ENCODE measurements at places on chromosomes 4 and X. TPM values are rescaled to one million over a fixed set of nuclear protein-coding genes. Genes with fewer than 3 reads are reported as not detected.

STOX2 gene
- total RNA-seq: not detected

- H3K4me3 ChIP-seq: no peak overlapping the region
- no peak overlapping the region for H3K27ac ChIP-seq
- DNase-seq: no peak
- no peaks in the 10 kb centered on the region for H3K4me1 ChIP-seq
- no peaks in the 10 kb centered on the region for H3K27me3 ChIP-seq
Measured at GRCh38 chr4:132071815-132072214, 1077.3 kb upstream of the PCDH10 start.

DNA sequence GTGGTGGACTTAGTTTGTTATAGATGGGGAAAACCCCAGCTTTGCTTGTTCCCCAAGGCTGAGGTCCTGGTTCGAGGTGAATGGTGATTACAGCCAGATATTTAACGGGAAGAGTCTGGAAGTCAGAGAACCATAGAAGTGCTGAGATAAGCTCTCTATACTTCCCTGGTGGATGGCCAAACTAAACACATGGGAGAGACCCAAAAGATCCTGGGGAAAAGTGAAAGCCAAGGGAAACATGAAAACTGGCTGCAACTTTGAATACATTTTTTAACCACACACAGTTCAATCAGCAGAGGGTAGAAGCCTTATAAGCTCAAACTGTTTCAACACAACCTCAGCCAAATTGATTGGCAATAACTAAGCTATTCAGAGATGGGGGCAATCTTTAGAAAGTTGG, 29.3 kb upstream of the SRPX start:
- H3K27me3 ChIP-seq: no peaks in the 10 kb centered on the region
- H3K4me3 ChIP-seq: no peak overlapping the region
- no peak overlapping the region for H3K27ac ChIP-seq
- no peaks in the 10 kb centered on the region for H3K4me1 ChIP-seq

GPC4 gene
- not detected for total RNA-seq

IL3RA gene
- 0.42 TPM for total RNA-seq

- no peaks in the 10 kb centered on the region for H3K4me1 ChIP-seq
- no peak overlapping the region for H3K27ac ChIP-seq
- DNase-seq: no peak
- H3K27me3 ChIP-seq: no peaks in the 10 kb centered on the region
- H3K36me3 ChIP-seq: no peaks in the 10 kb centered on the region
Measured at GRCh38 chrX:37926700-37927099, 79.3 kb upstream of the DYNLT3 start.

- no peak overlapping the region for H3K27ac ChIP-seq
- no peak overlapping the region for H3K4me3 ChIP-seq
- no peaks in the 10 kb centered on the region for H3K4me1 ChIP-seq
- no peak for DNase-seq
- H3K36me3 ChIP-seq: no peaks in the 10 kb centered on the region
- no peaks in the 10 kb centered on the region for H3K27me3 ChIP-seq
Measured at GRCh38 chr4:149055624-149056023, 613.4 kb upstream of the NR3C2 start.

FAM47A gene
- total RNA-seq: not detected

GRCh38 chrX:24231131-24231540, 81.6 kb downstream of the ZFX start:
- no peak overlapping the region for H3K4me3 ChIP-seq
- H3K36me3 ChIP-seq: no peaks in the 10 kb centered on the region
- no peak overlapping the region for H3K27ac ChIP-seq
- H3K4me1 ChIP-seq: no peaks in the 10 kb centered on the region

DNA sequence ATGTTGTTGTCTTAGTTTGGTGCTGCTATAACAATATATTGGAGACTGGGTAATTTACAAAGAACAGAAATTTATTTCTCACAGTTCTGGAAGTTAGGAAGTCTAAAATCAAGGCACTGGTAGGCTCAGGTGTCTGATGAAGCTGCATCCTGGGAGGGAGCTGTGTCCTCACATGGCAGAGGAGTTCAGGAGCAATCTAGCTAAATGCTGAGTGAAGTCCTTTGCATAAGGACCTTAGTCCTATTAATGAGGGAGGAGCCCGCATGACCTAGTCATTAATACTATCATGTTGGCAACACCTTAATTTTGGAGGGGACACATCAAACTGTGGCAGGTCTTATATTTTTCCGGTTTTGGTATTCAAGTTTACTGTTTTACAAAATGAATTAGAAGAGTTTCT, 36.0 kb upstream of the NSUN7 start:
- no peak overlapping the region for H3K27ac ChIP-seq
- H3K4me3 ChIP-seq: no peak overlapping the region
- DNase-seq: no peak
- H3K4me1 ChIP-seq: no peaks in the 10 kb centered on the region

GRCh38 chr4:4663028-4663427, 121.2 kb upstream of the STX18 start:
- DNase-seq: no peak
- H3K4me1 ChIP-seq: no peaks in the 10 kb centered on the region
- H3K36me3 ChIP-seq: no peaks in the 10 kb centered on the region
- no peak overlapping the region for H3K4me3 ChIP-seq
- H3K27ac ChIP-seq: no peak overlapping the region

- DNase-seq: no peak
- H3K27ac ChIP-seq: no peak overlapping the region
- H3K27me3 ChIP-seq: no peaks in the 10 kb centered on the region
Measured at GRCh38 chrX:120453985-120454384, 15.1 kb downstream of the LAMP2 start.

DNA sequence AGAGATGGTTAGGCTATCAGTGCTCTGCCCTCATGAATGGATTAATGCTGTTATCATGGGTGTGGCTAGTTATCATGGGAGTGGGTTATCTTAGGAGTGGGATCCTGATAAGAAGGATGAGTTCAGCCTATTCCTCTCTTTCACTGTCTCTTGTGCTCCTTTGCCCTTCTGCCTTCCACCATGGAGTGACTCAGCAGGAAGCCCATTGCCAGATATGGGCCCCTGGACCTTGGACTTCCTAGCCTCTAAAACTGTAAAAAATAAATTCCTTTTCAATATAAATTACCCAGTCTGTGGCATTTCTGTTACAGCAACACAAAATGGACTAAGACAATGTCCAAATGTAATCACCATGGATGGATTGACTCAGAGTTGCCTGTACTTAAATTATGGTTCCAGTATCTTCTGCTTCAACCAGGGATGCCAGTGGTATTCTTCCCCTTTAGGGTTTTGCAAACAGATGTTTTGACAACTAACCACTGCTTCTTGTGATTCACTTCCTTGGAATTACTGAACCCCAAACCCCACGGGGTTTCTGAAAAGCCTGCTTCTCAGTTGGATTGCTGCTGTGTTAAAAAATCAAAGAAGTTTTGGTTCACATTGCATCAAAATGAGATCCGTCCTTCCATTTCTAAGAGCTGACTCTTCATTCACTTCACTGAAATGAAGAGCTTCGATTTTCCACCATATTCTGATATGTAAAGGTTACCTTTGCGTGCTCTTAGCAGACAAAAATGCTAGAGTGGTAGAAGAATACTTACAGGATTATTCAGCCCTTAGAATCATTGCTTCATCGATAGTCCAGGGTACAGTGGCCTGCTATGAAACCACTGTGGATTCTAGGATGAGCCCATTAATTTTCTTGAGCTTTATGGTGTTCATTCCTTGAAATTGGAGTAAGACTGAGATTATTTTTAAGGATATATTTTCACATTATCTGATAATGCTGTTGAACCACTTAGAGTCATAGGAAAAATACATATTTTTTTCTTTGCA, 107.7 kb downstream of the FRMPD4 start:
- no peaks in the 10 kb centered on the region for H3K27me3 ChIP-seq

DNA sequence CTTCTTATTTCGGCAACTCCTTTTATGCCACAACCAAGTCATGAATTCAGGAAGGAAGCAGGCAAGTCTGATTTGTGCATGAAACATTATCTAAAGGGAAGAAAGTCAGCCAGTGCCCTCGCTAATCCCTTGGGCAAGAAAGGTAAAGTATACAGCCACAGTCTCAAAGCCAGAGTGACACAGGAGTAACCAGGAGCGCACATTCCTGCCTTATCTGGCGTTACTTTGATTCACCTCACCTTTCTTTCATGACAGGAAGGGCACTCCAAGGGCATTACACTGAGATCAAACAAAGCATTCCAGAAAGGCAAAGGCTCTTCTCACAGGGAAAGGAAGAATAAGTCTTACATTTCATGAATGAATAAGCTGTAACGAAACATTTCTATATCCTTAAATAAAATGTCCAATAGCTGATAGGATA, 38.8 kb downstream of the FAT1 start:
- H3K27me3 ChIP-seq: no peaks in the 10 kb centered on the region
- DNase-seq: no peak
- H3K4me3 ChIP-seq: no peak overlapping the region
- no peaks in the 10 kb centered on the region for H3K4me1 ChIP-seq
- no peaks in the 10 kb centered on the region for H3K36me3 ChIP-seq

GRCh38 chr4:184384056-184384809, 90.1 kb downstream of the IRF2 start:
- peak overlapping the region; percentile 10 for H3K4me3 ChIP-seq
- H3K27ac ChIP-seq: no peak overlapping the region
- peaks cover 47% of the 10 kb centered on the region for H3K4me1 ChIP-seq
- no peaks in the 10 kb centered on the region for H3K27me3 ChIP-seq
- H3K36me3 ChIP-seq: peaks cover 9% of the 10 kb centered on the region
- no peak for DNase-seq

MTNR1A gene
- total RNA-seq: not detected

DNA sequence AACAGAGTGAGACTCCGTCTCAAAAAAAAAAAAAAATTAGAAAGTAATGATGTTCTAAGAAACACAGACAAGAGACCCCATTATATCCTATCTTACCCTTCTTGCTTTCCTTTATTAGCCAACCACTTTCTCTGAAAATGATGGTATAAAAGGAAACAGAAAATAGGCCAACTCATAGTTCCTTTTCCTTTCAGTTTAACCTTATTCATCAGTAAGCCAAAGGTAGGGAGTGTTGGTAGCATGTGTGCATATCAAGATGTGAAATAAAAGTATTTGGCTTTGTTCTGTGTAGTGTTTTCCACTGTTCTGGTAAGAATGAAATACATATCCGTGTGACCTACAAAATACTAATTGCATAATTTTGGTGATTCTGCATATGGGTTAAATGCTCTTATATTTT, 266.6 kb downstream of the ZNF674 start:
- H3K4me3 ChIP-seq: no peak overlapping the region
- H3K27me3 ChIP-seq: no peaks in the 10 kb centered on the region
- DNase-seq: no peak

- DNase-seq: no peak
- H3K27ac ChIP-seq: no peak overlapping the region
- no peak overlapping the region for H3K4me3 ChIP-seq
Measured at GRCh38 chrX:100587861-100588260, 3.1 kb downstream of the TNMD start.

DNA sequence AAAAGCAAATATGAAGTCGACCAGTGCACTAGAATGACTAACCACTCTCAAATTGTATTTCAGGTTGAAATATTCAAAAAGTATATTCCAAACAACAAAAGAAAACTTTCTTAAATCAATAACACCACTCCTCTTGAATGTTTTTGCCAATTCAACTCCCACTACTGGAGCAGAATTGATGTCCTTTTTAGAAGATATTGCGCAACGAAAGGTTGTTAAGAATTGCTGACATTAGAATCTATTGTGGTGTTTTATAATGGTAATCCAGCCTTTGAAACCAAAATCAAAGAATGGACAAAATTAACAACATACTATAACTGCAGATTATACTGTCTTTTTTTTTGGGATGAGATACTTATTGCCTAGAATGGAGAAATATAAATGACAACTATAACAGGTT, 331.3 kb downstream of the GRXCR1 start:
- H3K36me3 ChIP-seq: no peaks in the 10 kb centered on the region
- H3K27ac ChIP-seq: no peak overlapping the region
- no peaks in the 10 kb centered on the region for H3K27me3 ChIP-seq
- DNase-seq: no peak

S100G gene
- not detected for total RNA-seq

RASGEF1B gene
- total RNA-seq: 5.5 TPM

DNA sequence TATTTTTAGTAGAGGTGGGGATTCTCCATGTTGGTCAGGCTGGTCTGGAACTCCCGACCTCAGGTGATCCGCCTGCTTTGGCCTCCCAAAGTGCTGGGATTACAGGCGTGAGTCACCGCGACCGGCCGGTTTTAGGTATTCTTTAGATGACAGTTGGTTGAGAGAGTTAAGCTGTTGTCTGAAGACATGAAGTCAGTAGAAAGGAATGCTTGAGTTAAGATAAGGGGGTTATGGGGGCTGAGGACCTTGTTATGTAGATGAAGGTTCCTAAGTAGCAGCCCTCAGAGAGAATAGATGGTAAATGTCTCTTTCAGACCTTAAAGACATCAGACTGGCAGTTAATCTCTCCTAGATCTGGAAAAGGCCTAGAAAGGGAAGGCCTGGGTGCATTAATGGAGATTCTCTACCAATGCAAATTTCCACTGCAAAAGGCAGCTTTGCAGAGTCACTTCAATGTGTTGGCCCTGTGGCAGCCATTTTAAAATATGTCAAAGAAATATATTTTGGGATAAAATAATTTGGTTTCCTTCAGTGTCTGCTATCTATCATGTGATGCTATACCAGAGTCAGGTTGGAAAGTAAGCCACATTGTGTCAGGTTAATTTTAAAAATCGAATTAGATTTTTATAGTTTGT, 6.4 kb upstream of the ZNF674 start:
- H3K36me3 ChIP-seq: no peaks in the 10 kb centered on the region
- H3K27ac ChIP-seq: no peak overlapping the region
- H3K4me1 ChIP-seq: peaks cover 7% of the 10 kb centered on the region
- no peak for DNase-seq
- no peaks in the 10 kb centered on the region for H3K27me3 ChIP-seq
- H3K4me3 ChIP-seq: no peak overlapping the region

PABPC5 gene
- not detected for total RNA-seq

- no peak for DNase-seq
- no peak overlapping the region for H3K4me3 ChIP-seq
- peaks cover 80% of the 10 kb centered on the region for H3K4me1 ChIP-seq
- H3K27ac ChIP-seq: no peak overlapping the region
Measured at GRCh38 chr4:38681281-38681991, 17.4 kb downstream of the KLF3 start.

DNA sequence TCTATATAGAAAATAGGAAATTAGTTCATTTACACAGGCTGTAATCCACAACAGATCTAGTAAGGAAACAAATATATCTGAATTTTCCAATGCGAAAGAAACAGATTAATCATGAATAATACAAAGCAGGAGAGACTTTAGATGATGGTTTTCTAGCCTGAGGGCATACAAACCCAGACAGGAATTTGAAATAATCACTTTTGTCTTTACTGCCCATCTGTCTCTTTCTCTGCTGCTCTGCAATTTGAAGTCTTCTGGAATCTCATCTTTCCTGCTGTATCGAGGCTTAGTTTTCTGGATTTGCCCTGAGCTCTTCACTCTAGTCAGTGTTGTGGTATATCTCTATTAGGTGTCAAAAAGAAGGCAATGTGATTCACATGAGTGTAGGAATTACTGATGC, 711.8 kb upstream of the FAM241A start:
- H3K27me3 ChIP-seq: no peaks in the 10 kb centered on the region
- H3K4me3 ChIP-seq: no peak overlapping the region
- no peaks in the 10 kb centered on the region for H3K4me1 ChIP-seq
- no peak overlapping the region for H3K27ac ChIP-seq
- no peaks in the 10 kb centered on the region for H3K36me3 ChIP-seq

TNMD gene
- total RNA-seq: not detected

PABPC1L2B gene
- total RNA-seq: not detected
